Left ventricle myocardium inferior (tissue), 1 donor: ENCODE measurements at places on chromosomes 16 and 17. TPM values are rescaled to one million over a fixed set of nuclear protein-coding genes. Genes with fewer than 3 reads are reported as not detected.
A peak's percentile ranks its signal among the peaks of the same experiment; 100 is the strongest.

Gene NHERF2
- total RNA-seq = 221 TPM

Gene NXN
- 13.8 TPM for total RNA-seq

Gene EPX
- total RNA-seq = not detected

Gene SHCBP1
- 0.44 TPM for total RNA-seq

Gene MYH2
- 0.33 TPM for total RNA-seq

DNA sequence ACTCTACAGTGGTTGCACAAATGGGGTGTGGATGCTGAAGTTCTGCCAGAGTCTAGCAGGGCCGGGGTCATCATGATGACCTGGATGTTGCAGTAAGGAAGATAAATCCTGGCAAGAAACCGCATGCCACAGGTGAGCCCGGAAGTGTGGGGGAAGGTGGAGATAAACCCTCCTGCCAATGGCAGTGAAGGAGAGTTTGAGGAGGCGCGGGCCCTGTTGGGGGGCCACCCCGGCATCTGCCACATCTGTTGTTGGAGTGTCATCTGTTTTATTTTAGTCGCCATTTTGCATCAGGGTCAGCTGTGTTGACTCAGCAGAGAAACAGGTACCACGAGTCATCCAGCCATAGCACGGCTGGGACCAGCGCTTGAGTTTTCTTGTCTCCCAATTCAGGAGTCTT is 173.8 kb upstream of the CHMP6 start:
- no peak overlapping the region for H3K27ac ChIP-seq
- H3K27me3 ChIP-seq = no peaks in the 10 kb centered on the region
- DNase-seq = no peak
- no peak overlapping the region for H3K4me3 ChIP-seq
- H3K36me3 ChIP-seq = peaks cover 9% of the 10 kb centered on the region
- H3K4me1 ChIP-seq = no peaks in the 10 kb centered on the region

DNA sequence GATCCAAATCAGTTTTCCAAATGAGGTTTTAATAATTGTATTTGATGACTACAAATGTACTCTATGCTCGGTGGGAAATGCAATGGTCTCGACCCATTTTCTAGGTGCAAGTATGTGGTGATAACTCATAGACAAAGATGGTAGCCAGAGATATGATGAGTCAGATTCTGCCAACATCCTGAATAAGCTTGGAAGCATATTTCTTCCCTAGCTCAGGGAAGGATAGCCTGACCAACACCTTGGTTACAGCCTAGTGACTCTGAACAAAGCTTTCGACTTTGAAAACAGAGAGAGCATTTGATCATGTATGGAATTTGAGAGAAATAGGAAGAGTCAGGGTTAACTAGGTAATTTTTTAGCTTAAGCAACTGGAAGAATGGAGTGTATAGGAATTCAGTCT is 128.3 kb upstream of the MYOCD start:
- no peaks in the 10 kb centered on the region for H3K36me3 ChIP-seq
- no peak overlapping the region for H3K27ac ChIP-seq
- H3K4me1 ChIP-seq = no peaks in the 10 kb centered on the region
- H3K4me3 ChIP-seq = no peak overlapping the region
- no peaks in the 10 kb centered on the region for H3K27me3 ChIP-seq

GRCh38 chr16:49537924-49538459 is 164.4 kb downstream of the C16orf78 start:
- H3K4me3 ChIP-seq = no peak overlapping the region
- peaks cover 3% of the 10 kb centered on the region for H3K4me1 ChIP-seq
- H3K27ac ChIP-seq = no peak overlapping the region
- H3K36me3 ChIP-seq = no peaks in the 10 kb centered on the region
- peaks cover 18% of the 10 kb centered on the region for H3K27me3 ChIP-seq
- DNase-seq = no peak

- no peaks in the 10 kb centered on the region for H3K4me1 ChIP-seq
- no peak overlapping the region for H3K27ac ChIP-seq
- no peaks in the 10 kb centered on the region for H3K27me3 ChIP-seq
Measured at GRCh38 chr17:52827526-52827925, 669.0 kb upstream of the CA10 start.

DNA sequence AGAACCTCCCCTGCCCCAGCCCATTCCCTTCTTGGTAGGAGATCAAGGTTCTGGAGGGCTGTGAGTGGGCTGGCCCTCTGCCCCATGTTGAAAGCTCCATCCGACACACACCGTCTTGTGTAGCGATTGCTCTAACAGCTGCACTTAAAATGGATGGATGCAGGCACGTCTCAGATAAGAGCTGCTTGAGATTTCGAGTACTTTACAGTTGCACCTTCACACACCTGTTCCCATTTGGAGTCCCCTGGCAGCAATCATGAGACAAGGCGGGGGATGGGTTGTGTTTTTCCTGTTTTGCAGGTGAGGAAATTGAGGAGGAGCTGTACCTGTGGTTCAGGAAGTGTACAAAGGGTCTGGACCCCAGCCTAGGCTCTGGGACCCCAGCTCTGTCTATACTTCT is 25.6 kb upstream of the TAC4 start:
- no peaks in the 10 kb centered on the region for H3K36me3 ChIP-seq
- H3K27me3 ChIP-seq = peaks cover 76% of the 10 kb centered on the region
- no peak overlapping the region for H3K4me3 ChIP-seq
- no peak overlapping the region for H3K27ac ChIP-seq

- peaks cover 33% of the 10 kb centered on the region for H3K36me3 ChIP-seq
- no peak overlapping the region for H3K27ac ChIP-seq
- H3K4me3 ChIP-seq = no peak overlapping the region
- H3K27me3 ChIP-seq = no peaks in the 10 kb centered on the region
Measured at GRCh38 chr17:82172486-82173160, 40.0 kb downstream of the CCDC57 start.

DNA sequence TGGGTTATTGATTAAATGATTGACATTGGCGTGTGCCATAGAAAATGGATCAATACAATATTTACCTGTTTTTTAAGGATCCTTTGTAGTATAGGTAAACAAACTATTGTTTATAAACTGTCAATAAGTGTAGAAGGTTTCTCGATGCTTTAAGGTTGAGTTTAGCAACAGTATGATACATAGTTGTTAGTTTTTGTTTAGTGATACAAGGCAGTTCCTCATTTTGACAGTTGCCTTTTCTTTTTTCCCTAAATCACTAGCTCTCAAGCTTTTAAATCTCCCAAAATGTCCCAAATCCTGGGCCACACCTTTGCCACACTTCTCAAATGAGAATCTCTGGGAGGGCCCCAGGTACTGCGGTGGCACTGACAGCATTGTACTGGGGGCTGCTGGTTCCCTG is 57.3 kb downstream of the EPN2 start:
- DNase-seq = no peak
- peaks cover 86% of the 10 kb centered on the region for H3K4me1 ChIP-seq
- H3K27me3 ChIP-seq = no peaks in the 10 kb centered on the region
- no peaks in the 10 kb centered on the region for H3K36me3 ChIP-seq
- no peak overlapping the region for H3K27ac ChIP-seq
- H3K4me3 ChIP-seq = no peak overlapping the region

DNA sequence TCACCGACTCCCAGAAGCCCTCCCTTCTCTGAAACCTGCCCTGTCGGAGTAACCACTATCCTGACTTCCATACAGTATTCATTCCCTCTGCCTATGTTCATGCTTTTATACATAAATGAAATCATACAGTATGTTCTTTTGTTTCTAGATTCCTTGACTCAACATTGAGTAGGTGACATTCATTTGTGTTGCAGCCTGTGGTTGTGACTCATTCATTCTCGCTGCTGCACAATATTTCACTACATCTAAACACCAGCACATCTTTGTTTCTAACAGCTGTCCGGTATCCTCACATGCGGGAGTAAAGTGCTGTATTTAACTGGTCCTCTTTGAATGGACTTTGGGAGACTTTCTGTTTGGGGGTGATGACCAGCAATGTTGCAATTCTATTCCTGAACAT is 135.0 kb upstream of the FOXF1 start:
- H3K4me3 ChIP-seq = no peak overlapping the region
- no peak overlapping the region for H3K27ac ChIP-seq
- peaks cover 70% of the 10 kb centered on the region for H3K27me3 ChIP-seq
- no peaks in the 10 kb centered on the region for H3K4me1 ChIP-seq
- H3K36me3 ChIP-seq = no peaks in the 10 kb centered on the region

GRCh38 chr16:1095450-1096168 is 435 bp downstream of the C1QTNF8 start:
- H3K36me3 ChIP-seq = no peaks in the 10 kb centered on the region
- peaks cover 53% of the 10 kb centered on the region for H3K27me3 ChIP-seq
- no peak for DNase-seq

- no peak overlapping the region for H3K4me3 ChIP-seq
- DNase-seq = peak; percentile 56
- no peaks in the 10 kb centered on the region for H3K27me3 ChIP-seq
- H3K36me3 ChIP-seq = peaks cover 55% of the 10 kb centered on the region
- peak overlapping the region; percentile 73 for H3K27ac ChIP-seq
Measured at GRCh38 chr16:75296606-75297005, 45.2 kb upstream of the BCAR1 start.

- DNase-seq = no peak
- H3K27me3 ChIP-seq = peaks cover 83% of the 10 kb centered on the region
- no peak overlapping the region for H3K4me3 ChIP-seq
- H3K27ac ChIP-seq = no peak overlapping the region
- H3K4me1 ChIP-seq = no peaks in the 10 kb centered on the region
Measured at GRCh38 chr17:40901981-40902474, 17.0 kb upstream of the KRT20 start.

- peaks cover 56% of the 10 kb centered on the region for H3K4me1 ChIP-seq
- DNase-seq = no peak
- H3K27ac ChIP-seq = peak within 1 kb of the TSS; percentile 96
- no peaks in the 10 kb centered on the region for H3K27me3 ChIP-seq
- H3K4me3 ChIP-seq = peak within 1 kb of the TSS; percentile 78
Measured at GRCh38 chr16:57999971-58000705, at the start of gene ZNF319. Gene ZNF319, minus strand, starts transcription at chr16:58000672. Its CDS starts 2,407 bp downstream, at chr16:57998265.
